Effector memory CD8-positive, alpha-beta T cell (primary cell): ENCODE measurements at places on chromosomes 5 and 9.

DNA sequence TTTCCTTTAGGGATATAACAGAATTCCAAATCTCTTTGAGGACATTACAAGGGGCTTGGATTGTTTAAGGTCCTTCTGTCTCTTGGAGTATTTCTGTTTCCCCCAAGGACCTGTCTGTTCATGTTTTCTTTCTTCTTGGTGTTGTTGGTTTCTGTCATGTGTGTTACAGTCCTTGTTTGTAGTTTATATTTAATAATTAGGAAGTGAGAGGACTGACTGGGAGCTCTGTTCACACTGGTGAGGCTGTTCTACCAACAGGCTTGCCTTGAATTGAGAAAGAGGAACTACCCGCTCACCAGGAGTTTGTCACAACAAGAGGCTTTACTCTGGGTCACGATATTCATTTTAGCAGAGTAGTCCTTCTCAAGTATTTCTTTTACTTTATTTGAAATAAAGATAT is 119.2 kb upstream of the SV2C start:
- no peak for DNase-seq

DNA sequence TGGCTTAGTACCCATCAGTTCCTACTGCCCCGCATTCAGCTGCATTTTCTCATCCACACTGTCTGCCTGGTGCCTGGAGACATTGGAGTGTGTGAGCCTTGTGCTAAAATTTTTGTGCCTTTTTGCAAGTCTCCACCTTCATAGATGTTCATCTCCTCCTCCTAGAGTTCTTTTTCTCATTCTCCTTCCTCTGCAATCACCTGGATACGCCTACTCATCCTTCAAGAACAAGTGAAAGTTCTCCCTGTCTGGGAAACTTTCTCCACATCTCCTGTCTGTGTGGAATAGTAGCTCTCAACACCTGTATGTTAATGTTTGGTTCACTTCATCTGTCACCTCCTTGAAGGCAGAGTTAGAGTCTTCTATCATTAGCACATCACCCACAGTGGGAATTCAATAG is 125.7 kb upstream of the FBXL17 start:
- no peak for DNase-seq

- no peak for DNase-seq
Observed at GRCh38 chr9:128370367-128370751, 815 bp upstream of the URM1 start.

DNA sequence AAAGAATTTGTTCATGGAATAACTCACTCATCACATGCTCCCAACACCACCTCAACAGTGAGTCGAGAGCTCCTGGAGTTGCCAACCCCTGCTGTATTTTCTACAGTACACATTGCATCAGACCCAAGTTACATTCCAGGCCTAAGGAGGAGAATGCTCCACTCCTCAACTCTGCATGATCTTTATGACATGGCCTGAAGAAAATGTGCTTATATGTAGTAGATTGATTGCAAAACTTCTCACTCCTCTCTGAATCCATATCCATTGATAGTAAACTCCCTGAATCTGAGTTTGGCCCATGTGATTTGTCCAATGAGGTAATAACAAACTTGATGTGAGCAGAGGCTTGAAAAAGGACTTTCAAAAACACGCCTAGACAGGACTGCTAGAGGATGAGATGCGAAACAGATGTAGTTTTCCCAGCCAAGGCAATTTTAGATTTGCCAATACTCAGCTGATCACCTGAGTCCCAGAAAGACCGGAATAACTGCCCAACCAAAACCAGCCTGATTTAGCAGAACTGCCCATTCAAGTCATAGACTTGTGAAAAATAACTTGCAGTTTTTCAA is 29.0 kb upstream of the PAPPA start:
- DNase-seq = no peak

DNA sequence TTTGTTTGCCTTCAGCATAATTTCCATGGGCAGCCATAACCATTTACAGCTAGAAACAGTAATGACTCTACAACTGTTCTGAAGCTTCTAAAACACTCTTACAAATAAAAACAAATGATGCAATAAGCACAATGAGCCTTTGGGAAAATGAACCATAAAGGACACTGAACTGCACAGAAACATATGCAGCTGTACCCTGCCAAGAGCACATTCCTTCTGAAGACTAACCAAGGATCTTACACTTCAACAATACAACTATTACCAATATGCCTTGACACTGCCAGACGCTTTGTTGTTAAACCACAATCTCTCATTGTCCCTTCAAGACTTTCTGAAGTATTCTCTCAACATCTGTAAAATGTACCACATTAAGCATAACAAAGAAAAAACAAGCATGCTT is 104.2 kb upstream of the HMHB1 start:
- DNase-seq = no peak

DNA sequence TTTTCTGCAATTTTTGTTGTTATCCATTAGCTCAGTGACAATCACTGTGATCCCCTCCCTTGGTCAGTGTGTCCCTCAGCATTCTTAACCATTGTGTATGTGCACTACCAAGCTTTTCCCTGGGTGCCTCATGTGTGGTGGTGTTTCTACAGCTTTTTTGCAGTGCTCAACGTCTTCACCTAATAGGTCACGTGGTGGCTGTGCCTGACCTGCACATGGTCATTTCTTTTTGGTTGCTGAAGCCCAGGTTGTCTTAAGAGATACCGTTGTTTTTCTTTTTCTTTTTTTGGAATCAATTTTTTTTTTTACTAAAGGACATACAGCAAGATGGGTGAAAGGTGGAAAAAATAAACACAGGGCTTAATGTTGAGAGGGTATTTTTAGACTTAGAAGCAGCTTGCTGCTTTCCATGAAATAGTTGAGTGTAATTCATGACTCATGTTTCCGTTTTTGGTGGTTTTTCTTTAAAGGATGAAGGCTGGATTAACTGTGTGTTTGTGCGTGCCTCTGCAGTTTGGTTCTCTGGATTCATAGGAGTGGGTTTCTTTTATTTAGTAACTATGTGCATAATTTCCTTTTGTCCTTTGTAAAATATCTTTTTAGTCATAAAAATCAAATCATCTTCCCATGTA is 22.2 kb downstream of the SH3GL2 start:
- DNase-seq = no peak

DNA sequence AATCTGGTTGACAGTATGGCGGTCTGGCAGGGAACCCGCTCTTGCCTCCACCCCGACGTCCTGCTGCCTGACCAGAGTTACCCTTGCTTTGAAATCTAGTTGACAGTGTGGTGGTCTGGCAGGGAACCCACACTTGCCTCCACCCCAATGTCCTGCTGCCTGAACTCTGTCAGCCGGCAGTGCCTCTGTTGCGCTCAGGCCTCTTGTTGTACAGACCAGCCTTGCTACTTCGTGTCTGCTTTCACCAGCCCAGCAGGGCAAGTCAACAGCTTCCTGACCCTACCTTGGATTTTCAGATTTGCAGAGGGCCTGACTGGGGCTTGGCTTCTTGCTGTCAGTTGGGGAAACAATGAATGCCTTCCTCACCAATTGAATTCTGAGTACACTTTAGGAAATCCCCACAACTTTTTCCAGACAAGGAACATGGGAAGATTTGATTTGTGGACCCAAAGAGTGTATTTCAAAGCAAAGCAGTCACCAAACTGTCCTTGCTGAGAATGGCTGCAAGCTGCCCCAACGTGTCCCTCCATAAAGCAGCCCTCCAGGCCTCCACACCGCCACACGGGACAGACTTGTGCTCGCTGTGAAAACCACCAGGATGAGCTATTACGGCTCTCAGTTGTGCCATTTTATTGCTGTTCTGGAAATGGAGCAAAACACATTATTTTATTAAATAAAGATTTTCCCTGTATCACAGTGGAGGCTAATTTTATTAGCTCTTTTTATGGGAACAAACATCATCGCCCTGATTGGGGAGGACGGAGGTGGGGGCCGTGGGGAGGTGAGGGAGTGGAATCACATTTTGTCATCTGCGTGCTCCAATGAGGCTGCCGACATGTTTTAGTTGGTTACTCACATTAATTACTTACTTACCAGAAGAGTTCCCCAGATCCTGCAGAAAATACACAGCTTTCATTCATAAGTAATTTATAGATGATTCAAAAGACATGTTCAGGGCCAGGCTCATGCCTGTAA is 189.3 kb downstream of the AOPEP start:
- DNase-seq = no peak

GRCh38 chr9:92257327-92257726 is 36.2 kb downstream of the IARS1 start:
- DNase-seq = no peak

DNA sequence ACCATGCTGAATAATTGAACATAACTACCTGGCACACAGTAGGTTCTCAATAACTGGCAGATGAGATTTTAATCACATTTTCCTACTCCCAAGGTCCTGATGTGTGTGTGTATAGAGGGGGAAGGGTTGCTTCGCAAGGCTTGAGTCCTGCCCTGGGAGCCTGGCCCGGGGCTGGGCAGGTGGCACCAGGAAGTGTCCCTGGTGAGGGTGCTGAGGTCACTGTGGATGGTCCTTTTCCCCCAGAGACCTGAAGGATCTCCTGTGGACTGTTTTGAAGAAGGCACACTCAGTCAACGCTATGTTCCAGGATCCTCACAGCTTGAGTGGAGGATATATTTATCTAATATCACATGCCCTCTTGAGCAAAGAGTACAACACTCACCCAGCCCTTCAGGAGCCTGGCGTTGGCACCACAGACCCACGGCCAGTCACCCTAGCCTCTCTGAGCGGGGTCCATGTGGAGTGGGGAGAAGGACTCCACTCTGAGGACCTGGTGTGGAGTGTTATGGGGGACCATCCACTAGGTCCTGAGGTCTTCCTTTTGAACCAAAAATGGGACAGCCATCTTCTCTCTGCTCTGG is 177.8 kb downstream of the GABBR2 start:
- no peak for DNase-seq

DNA sequence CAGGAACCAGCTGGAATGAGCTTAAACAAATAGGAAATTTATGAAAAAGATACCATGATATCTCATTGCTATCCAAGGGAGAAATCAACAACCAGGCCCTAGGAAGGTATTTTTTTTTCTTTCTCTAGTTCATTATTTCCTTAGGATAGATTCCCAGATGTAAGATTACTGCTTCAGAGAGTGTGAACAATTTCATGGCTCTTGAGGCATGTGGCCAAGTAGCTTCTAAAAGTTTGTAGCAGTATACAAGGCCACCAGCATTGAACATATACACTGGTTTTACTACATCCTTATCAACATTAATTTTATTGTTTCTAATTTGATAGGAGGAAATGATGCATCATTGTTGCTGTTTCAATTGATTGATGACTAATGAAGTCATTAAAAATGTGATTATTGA is 201.2 kb downstream of the SREK1 start:
- DNase-seq = no peak

DNA sequence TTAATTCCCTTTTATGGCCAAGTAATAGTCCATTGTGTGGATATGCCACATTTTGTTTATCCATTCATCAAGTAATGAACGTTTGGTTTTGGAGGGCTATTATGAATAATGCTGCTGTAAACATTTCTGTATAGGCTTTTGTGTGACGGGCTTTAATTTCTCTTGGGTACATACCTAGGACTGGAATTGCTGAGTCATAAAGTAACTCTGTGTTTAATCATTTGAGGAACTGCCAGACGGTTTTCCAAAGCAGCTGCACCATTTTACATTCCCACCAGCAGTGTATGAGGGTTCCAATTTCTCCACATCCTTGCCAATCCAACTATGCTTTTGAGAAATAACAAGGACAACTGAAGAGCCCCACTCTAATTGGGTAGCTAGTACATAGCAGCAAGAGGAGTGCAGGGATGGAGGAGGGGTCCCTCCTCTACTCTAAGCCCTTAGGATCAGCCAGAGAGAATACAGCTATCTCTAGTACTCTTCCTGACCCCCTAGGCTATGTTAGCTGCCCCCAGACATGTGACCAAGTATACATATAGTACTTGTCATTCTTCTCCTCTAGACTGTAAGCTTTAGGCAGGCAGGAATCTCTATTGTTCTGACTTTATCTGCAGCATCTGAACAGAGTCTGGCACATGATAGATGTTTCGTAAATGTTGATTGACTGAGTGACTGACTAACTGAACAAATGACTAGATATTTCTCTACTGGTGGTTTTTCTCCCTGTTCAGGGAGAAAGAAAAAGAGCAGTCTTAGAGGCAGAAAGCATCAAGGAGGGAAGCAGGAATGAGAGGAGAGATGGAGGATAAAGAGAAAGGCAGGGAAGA is 22.1 kb upstream of the MATR3 start:
- DNase-seq = no peak

DNA sequence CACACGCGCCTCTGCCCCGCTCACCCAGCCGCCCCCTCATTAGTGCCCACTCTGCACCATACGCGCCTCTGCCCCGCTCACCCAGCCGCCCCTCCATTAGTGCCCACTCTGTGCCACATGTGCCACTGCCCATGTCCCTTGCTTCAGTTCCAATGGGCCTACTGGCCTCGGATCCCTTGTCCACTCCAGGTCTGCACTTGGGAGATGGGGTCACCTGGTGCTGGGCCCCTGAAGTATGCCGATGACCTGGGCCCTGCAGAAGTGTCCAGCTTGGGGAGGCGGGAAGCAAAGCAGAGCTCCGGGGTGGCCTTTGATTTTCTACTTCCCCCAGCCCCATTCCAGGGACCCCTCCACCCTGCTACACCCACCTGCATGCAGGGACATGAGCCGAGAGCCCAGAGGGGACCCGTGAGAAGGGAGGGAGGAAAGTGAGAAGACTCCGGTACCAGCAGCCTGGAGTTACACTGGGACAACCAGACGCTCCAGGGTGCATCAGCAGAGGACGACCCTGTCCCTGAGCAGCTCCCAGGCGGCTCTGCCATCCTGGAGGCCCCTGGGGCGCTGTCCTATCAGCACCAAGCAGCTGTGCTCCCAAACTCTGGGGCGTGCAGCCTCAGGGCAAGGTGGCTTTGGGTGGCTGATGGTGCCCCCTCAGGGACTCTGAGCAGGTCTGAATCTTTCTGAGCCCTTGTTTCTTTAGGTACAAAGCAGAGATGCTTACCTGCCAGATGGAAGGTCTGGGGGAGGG is 140.8 kb downstream of the RXRA start:
- DNase-seq = no peak

DNA sequence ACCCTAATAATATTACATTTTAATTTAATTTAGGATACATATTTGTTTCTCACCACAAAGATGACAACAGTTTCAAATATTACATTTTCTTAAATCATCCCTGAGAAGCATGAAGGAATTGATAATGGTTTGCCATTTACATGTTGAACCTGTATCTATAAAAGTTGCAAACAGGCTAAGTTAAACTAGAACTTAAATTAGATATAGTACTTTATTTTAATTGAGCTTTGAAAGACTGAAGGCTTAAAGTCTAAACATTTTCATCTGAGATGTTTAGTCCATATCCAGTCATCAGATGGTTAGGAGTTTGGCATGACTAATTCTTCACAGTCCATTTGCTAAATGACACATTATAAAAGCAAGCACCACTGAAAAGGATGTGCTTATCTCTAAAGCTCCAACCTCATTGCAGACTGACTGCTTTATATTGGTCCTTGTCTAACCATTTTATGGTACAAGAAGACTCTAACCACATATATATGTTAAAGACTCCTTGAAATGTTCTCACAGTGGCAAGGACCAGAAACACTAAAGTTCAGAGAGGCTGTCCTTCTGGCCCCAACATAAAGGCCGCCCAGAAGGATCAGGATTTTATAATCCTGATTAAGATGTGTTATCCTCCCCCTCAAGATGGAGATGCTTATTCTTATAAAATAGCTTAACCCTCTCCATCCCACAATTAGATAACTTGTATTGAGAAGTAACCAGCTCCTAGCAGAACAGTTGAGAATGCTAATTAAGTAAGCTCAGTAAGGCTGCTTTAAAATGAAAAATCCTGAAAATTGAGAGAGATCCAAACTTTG is 25.8 kb downstream of the WNT8A start:
- DNase-seq = no peak
